ENCODE measurements at places on chromosomes 3 and 15. TPM values are rescaled to one million over a fixed set of nuclear protein-coding genes. Genes with fewer than 3 reads are reported as not detected.

The CLDN16 gene
- total RNA-seq = 0.38 TPM

The MAGI1 gene
- 28.9 TPM for total RNA-seq

The CCR3 gene
- total RNA-seq = not detected

The SIDT1 gene
- 0.28 TPM for total RNA-seq

The LINGO1 gene
- 0.19 TPM for total RNA-seq

The PODXL2 gene
- total RNA-seq = 2.5 TPM

The LRRK1 gene
- 5.6 TPM for total RNA-seq

The SLC27A2 gene
- under 0.01 TPM for total RNA-seq

The PLA2G4E gene
- total RNA-seq = not detected

Data from regular cardiac myocyte (primary cell).